ENCODE measurements at places on chromosomes 1 and 21.

DNA sequence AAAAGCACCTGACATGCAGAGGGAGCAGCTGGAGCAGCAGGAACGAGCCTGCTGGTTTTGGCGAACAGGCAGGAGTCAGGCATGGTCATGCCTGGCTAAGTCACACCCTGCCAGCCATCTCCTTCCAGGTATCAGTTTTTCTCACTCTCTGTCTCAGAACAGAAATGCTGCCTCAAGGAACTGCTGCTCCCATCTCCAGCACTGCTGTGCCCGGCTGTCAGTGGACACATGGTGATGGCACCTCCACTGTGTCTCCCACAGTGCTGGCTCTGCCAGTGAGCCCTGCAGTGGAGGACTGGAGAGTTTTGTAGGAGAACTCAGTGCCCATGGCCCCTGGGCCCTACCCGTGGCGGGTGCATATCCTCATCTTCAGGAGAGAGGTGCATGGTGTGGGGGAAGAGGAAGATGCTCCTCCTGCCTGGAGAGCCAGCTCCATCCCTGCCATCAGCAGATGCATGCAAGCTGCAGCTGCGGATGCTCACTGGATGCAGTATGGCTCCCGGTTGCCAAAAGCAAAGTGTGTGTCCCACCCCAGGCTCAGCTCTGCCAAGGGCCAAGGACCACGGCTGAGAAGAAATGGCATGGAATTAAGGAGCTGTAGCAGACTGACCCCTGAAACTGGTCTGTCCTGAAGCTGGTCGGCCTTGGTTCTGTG, 114.7 kb downstream of the GRIK3 start:
- no peak for DNase-seq

DNA sequence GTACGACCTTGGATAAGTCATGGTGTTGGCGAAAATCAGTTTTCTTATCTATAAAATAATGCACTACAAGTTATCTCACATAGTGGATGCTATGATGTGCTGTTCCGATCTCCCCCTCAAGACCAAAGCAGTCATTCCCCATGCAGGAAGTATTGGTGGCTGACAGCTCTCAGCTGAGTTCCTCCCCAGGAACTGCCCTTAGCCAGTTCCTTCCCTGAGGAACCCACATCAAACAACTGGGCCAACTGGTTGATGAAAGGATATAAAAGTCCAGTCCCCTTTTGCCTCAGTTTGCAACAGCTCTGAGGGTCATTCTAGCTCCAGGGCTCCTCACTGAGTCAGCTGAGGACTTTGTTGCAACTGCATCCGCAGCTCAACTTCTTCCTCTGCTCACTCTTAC, 16.1 kb upstream of the SLAMF1 start:
- DNase-seq: no peak

- no peak for DNase-seq
These were observed 9.5 kb downstream of the COLGALT2 start for GRCh38 chr1:184027826-184028695.

DNA sequence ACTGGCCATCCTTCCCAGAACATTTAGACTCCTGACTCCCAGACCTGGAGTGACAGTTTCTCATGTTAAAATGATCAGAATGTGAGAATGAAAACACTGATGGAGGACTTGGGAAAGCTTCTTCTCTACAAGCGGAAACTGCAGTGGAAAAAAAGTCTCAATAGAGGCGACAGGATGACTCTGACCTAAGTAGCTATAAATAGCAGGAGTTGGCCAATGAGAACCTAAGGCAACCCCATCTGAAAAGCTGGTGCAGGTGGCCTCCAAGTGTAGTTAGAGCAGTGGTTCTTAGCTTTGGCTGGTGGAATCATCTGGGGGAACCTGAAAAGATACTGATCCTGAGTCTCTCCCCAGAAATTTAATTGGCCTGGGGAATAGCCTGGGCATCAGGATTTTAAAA, 44.2 kb upstream of the EXOSC10 start:
- DNase-seq: no peak

- no peak for DNase-seq
These were observed 36.0 kb downstream of the FAM177B start for GRCh38 chr1:222772996-222773379.

DNA sequence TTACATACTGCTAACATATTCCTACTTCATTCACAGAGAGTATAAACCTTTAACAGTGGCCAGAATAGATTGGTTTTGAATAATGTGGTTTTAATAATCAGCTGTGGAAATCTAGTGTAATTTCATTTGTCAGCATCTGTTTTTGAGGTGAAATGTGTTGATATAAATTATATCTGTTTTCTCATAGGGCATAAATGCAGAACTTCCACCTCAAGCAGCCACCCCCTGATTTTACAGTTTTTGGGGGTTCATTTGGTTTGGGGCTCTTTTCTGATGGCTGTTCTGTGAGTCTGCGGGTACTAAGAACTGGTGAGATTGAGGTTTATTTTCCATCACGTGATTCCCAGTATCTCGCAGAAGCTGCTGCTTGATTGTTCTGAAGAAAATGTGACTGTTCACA, 23.2 kb downstream of the EDARADD start:
- DNase-seq: no peak

DNA sequence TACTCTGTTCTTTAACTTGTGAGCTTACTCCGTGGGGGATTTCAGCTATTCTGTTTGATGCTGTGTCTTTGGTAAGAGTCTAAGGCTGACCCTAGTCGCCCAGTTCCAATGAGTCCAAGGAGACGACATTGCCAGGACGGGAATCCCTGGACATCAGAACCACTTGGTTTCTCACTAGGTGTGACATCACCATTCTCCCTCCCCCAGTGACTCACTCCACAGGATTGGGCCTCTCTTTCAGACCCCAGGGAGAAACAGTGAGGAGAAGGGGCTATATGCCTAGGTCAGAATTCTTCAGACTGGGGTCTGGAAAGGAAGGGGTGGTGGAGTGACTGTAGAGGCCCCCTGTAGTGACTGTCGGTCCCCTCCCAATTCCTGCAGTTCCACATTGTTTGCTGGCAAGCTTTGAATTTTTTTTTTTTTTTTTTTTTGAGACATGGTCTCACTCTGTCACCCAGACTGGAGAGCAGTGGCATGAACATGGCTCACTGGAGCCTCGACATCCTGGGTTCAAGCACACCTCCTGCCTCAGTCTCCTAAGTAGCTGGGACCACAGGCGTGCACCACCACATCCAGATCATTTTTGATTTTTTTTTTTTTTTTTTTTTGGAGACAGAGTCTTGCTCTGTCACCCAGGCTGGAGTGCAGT, 21.3 kb downstream of the ALPL start:
- DNase-seq: no peak

DNA sequence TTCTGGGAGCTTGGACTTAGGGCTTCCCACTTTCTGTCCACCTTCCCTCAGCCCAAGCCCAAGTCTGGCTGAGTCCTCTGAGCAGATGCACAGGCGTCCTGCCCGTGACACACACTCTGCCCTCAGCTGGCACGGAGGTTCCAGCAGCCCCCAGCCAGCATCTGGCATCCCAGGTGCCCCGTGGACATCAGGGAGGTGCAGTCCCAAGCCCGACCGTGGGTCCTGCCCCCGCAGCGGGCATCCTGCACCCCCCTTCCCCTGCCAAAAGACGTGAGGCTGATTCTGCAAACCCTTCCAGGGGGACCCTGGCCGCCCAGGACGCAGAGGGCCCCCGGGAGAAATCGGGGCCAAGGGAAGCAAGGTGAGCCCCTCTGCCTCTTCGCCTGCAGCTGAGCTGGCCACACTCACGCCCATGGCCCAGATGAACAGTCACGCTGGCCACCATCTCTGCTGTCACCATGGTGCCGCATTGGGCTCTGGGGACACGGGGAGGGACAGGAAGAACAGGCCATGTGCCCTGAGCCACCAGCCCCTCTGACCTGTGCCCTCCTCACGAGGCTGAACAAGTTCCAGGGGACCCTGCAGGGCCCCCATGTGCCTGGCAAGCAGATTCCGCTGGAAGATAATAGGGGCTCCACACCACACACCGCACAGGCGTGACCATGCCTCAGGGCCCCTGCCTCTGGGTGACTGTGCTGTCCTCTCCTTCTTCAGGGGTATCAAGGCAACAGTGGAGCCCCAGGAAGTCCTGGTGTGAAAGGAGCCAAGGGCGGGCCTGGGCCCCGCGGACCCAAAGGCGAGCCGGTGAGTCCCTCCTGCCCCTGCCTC, 20.6 kb downstream of the COL6A2 start:
- no peak for DNase-seq

DNA sequence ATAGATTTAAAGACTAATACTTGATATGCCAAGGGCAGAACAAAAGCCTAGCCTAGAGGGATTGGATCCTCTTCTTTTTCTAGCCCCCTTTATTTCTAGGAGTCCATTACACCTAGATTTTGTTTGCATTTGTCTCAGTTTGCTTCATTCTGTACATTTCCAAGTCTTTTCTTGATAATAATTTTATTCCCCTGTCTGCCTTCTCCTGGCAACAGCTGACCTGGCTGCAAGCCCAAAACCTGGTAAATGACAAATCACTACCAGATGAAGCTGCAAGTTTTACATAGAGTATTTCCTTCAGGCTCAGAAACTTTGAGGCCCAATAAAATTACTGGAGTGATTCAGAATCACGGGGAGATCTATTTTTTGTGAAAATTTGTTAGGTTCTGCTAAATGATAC, 36.5 kb upstream of the LHX8 start:
- DNase-seq: no peak

GRCh38 chr1:38084700-38085099, 38.1 kb upstream of the POU3F1 start:
- no peak for DNase-seq

DNA sequence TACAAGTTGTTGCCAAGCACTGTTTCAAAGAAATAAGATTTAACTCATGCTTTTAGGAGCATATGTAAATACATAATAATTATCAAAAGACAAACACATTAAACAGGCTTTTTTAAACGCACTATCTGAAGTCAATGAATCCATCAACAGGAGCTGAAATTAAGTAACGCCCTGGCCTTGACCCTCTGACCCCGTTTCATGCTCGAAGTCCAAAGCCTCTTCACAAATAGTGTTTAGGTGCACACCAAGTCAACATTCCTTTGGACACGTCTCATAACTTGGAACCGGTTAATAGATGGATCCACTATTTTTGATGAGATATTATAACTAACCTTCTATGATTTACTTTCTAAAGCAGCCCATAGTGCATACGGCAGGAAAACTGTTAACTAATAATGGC, 209.3 kb downstream of the GABPA start:
- no peak for DNase-seq

DNA sequence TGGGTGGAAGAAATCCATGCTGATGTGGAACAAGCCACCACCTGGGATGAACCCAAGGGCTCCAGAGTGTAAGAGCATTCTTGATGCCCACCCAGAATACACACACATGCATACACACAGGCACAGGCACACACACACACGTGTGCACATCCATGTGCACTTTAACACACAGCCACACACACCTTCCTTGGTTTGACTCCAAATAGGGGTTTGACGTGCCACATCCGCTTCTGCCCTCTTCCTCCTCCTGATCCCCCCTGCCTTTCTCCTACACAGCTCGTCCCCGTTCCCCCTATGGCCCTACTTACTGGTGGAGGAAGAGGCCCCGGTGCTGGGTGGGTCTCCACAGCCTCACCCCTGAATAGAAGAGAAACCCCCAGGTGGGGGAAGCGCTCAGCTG, 16.0 kb downstream of the SPATA21 start:
- no peak for DNase-seq

- DNase-seq: no peak
These were observed 4.7 kb downstream of the GPR137B start for GRCh38 chr1:236147068-236147467.

GRCh38 chr21:44834951-44835646, 17.2 kb upstream of the SUMO3 start:
- DNase-seq: no peak

- DNase-seq: no peak
These were observed 303.6 kb downstream of the PTPRU start for GRCh38 chr1:29539971-29540370.

DNA sequence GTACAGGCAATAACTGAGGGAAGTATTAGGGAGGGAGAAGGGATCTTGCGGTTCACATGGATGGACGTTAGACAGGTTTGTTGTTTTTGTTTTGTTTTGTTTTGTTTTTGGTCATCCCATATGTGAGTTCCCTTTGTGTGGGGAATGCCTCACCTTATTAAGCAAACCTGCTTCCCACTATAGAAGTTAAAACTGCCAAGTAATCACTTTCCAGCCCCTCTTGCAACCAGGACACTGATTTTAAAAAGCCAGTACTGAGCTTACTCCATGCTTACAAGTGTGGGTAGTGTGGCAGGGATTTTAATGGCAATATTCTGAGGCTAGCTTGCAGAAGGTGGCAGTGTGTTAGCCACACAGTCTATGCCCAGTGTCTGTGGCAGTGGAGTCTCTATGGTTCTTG, 26.5 kb downstream of the SPATA45 start:
- no peak for DNase-seq

DNA sequence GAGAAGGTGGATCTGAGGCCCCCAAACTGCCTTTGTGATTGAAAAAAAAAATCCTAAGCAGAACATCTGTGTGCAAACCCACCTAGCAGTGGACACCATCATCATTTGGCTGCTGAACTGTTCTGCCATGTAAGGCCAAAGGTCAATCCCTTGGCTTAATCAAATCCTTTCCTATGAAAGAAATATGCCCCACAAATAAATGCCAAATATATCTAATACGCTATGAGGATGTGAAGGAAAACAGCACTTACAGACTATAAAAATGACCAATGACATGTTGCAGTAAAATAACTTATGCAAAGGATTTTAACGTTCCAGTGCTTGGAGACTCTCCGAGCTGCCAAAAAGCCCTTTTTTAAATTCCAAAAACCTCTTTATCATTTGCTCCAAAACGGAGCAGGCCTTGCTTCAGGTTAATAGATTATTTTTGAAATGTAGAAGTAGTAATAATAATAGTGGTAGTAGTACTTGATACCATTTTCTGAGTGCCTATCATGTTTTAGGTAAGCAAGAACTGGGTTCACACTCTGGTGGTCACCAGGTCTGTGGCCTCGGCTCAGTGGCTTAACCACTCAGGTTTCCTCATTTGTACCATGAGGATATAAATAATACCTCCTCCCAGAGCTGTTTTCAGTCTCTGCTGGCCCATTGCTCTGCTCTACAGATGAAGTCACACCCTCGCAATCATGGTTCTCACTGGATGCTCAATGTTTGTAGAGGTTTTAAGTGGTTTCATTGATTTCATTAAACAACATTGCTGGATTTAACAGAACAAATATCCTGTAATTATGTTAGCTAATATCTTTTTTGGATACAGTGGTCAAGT, 47.9 kb upstream of the EDEM3 start:
- DNase-seq: no peak

DNA sequence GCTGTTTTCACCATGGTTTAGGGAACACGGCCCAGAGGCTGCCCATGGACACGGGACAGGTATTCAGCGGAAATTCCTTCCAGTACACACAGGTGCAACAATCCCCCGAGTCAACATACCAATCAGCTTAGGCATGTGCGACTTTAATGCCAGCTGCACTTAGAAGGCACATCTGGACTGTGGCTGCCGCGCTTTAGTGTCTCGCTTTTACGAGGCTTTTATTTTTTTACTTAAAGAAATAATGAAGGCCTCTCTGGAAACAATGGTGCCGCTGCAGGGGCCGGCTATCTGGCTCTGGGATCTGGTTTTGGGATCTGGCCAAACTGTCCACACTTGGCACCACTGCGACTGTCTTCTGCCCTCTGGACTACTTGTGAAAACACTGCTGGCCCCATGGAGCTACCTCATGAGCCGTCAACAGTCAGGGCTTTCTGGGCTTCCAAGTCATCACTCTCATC, 55.5 kb downstream of the SLC66A1 start:
- DNase-seq: no peak

Data from activated CD8-positive, alpha-beta memory T cell treated with anti-CD3 and anti-CD28 coated beads for 1 hour (primary cell).